BE2C (cell line): ENCODE measurements at places on chromosomes 4 and X.

GRCh38 chr4:48360285-48361011, 19.1 kb downstream of the SLAIN2 start:
- no peak for DNase-seq

DNA sequence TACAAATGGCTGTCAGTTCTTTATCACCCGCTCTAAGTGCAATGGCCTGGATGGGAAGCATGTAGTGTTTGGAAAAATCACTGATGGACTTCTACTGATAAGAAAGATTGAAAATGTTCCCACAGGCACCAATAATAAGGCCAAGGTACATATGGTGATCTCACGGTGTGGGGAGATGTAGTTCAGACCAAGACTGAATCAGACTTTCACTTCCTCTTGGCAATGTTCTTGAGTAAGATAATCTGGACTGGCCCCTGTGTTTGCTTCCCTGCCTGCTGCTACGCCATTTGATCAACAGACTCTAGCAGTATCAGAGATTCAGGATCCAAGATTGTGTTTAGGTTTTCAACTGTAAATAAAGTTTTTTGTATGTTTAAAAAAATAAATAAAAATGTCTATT, 682.2 kb upstream of the AMOT start:
- DNase-seq = peak; percentile 15

DNA sequence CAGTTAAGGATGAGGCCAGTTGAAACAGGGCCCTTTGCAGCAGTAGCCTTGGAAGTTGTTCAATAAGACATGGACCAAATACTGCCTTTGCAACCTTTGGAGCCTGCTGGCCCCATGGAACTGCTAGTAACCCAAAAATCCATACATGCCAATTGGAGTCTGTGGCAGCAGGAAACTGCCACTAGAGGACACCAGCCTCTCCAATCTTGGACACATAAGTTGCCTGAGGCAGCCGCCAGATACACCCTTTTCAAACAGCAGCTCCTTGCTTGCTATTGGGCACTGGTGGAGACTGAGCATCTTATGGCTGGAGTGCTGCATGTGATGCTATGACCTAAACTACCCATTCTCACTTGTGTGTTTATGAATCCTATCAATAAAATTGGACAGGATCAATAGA, 14.8 kb upstream of the LAP3 start:
- DNase-seq = peak; percentile 68

- DNase-seq = peak; percentile 90
These were observed 354 bp upstream of the TEC start for GRCh38 chr4:48269861-48270522.

DNA sequence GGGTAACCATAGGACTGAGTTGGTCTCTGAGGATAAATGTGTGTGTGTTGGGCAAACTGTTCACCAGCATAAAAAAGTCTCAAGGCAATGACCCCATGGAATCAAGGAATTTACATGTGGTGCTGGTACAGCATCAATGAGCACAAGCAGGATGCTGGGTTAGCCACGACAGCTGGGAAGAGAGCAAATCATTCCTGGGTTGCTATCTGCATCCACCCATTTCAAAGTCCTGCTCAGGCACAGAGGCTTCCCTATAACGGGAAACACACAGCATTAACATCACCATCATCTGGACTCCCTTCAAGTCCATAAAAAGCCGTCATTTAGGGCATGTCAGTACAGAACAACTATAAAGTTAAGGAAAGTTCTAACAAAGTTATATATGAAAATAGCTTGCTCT, 41.6 kb downstream of the CCDC149 start:
- no peak for DNase-seq

- DNase-seq = no peak
These were observed 22.6 kb downstream of the ADAMTS3 start for GRCh38 chr4:72546456-72546855.

DNA sequence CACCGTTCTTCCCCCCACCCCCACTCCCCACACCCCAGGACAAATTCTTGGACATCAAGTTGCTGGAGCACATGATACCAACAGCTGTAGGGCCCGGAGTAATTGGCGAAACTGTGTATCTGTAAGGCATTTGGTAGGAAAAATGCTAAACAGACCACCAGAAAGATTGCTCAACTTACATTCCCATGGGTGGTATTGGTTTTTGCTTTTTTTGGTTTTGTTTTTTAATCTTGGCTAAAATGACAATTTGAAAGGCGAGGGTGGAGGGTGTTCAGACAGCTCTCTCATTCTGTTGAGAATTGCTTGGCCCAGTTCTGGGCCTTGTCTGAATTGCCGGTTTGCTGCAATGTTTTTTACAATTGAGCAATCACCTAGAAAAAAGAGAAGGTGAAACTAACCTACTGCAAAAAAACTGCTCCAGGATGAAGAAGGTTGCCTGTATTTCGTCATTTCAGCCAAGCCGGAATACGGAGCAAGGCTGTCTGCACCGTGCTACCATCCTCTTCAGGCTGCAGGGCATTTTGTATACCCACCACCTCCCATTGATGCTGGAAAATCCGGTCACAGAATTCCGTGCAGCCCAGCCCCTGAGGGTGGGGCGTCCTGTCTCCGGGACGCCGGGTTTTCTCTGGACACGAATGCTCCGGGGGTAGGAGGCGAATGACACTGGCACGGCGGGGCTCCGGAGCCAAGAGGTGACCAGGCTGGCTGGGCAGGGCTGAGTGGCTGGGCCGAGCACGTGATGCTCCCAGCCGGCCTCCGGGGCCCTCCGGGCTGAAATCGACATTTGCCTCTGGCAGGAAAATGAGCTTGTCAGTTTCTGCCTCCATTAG, at the start of gene CLCN4:
TSS of gene CLCN4 (plus strand) at position 777 of the 833 bp plus-strand sequence. CDS start 28,058 bp downstream, outside the sequence.
- DNase-seq = peak; percentile 49

DNA sequence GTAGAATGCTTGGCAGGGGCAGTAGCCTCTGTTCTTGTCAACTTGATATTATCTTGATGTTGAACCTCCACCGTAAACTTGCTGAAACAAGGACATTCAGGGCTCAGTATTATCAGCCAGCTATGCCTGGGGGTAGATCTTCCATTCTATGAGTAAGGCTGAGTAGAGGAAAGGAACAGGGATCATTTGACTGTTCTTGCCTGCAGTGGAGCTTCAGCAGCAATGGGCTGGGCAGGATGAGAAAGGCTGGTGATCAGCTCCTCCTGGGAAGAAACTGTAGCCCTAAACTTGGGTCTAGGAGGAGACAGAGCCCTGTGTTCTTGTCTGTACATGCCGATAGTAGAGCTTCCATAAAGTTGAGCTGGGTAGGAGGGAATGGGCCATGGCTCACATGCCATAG, 127.2 kb downstream of the CCSER1 start:
- no peak for DNase-seq

- DNase-seq = peak; percentile 39
These were observed 822.1 kb upstream of the GALNTL6 start for GRCh38 chr4:170990989-170991589.

DNA sequence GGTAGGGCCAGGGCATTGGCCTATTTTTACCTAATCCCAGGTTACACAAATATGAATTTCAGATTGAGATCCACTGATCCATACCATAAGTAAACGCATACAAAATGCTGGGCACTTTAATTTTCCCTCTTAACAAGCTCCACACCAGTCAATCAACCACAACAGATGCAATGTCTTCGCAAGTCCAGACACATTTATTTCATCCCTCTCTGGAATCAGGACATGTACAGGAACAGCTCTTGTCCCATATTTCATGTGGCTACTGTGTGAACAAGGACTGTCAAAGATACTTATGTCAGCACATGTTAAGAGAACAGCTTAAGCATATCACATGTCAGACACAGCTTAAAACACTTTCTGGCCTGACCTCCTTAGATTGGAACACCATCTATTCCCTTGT, 145.9 kb downstream of the PPP3CA start:
- no peak for DNase-seq

DNA sequence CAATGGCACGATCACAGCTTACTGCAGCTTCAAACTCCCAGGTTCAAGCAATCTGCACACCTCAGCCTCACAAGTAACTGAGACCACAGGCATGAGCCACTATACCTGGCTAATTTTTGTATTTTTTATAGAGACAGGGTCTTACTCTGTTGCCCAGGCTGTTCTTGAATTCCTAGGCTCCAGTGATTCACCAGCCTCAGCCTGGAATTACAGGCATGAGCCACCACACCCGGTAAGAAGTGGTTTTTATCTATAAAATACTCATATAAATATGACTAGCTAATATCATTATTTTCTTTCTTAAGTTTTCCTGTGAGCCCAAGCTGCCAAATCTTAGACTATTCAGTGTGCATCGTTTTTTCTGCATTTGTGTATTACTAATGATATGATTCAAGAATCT, 4.4 kb downstream of the SCFD2 start:
- no peak for DNase-seq

DNA sequence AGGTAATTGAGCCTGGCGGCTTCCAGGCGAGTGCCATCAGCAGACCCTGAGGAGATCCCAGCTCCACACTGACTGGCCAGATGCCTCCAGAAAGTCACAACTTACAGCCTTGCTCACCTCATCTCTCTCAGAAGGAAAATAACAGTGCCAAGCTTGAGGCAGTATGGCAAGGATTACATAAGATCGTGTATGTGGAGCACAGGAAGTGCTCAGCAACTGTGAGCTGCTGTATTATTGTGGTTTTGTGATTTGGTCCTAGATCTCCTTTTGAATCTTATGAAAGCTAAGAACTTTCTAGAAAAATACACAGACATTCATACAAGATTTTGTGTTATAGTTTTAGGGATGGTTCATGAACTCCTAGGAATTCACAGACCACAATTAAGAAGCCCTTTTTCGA, 14.0 kb downstream of the RASL11B start:
- DNase-seq = no peak

DNA sequence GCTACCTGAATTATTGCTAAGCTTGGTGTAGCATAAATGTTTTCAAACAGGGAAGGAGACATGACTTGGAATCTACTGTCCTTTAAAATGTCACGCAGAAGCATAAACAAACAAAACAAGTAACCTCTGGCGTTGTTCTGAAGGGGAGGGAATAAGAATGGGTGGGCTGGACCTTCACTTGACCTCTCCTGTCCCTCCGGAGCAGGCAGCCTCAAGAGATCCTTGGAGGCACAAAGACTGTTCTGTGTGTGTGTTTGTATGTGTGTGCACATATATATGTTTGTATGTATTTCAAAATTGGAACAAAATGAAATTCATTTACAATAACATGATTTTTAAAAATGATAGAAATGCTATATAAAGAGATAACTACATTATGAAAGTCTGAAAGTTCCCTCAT, 91.3 kb upstream of the DCLK2 start:
- no peak for DNase-seq

- no peak for DNase-seq
These were observed 60.0 kb downstream of the GAB1 start for GRCh38 chr4:143396695-143397094.

DNA sequence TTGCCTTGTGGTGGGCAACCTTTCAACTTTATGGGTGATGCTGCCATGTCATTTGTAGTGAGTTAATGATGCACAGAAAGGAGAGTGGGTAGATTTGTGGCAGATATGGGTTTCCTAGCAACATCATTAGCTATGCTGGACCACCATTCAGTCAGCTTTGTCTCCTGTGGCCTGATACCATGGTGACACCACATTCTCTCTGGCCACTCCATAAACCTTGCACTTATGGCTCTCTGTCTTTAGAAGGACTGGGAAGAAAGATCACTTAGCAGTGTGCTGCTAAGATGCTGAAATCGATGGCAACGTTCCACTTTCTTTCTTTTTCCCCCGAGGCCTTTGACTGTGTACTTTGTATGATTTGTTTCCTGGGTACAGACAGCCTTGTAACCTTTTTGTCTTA, 95.0 kb upstream of the SOX3 start:
- DNase-seq = no peak

- DNase-seq = no peak
These were observed at the start of gene TDO2 for GRCh38 chr4:155903453-155903852. Gene TDO2 (plus strand): TSS chr4:155903696. CDS start chr4:155903759, 63 bp downstream.

GRCh38 chrX:14506866-14507265, 22.5 kb upstream of the GLRA2 start:
- DNase-seq = no peak

DNA sequence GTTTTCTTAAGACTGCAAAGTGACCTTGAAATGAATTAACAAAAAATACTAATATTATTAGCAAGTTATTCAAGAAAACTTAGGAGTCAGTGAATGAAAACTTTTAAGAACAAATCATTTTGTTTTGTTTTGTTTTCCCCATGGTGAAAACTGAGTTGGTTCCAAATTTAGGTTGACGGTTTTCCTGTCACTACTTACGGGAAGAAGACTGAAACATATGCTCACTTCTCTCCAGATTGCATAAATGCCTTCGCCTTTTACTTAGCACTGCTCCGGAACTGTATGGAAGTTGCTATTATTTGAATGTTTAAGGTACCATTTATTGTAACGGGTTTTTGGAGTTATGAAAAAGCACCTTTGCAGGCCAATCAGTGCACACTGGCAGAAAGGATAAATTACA, 42.8 kb downstream of the DOCK11 start:
- no peak for DNase-seq

- DNase-seq = no peak
These were observed 89.9 kb upstream of the FAT1 start for GRCh38 chr4:186813377-186814068.

GRCh38 chr4:48337731-48338130, 3.6 kb upstream of the SLAIN2 start:
- no peak for DNase-seq
